ENCODE measurements at places on chromosomes 2 and 18. TPM values are rescaled to one million over a fixed set of nuclear protein-coding genes. Genes with fewer than 3 reads are reported as not detected.

Gene ITPRID2
- total RNA-seq, result 289 TPM

Gene C2orf92
- total RNA-seq, result 1.3 TPM

Gene CCDC85A
- 0.66 TPM for total RNA-seq

Gene ENOSF1
- 39.9 TPM for total RNA-seq

Gene CNDP1
- total RNA-seq, result not detected

Gene LYG2
- total RNA-seq, result not detected

Gene PLGLB1
- total RNA-seq, result 1.5 TPM

Gene C2orf80
- total RNA-seq, result not detected

Gene SPC25
- not detected for total RNA-seq

Gene OLA1
- 127 TPM for total RNA-seq

Gene KLHL14
- not detected for total RNA-seq

Gene APCDD1
- 4.5 TPM for total RNA-seq

Gene XDH
- 1.3 TPM for total RNA-seq

Gene XIRP2
- not detected for total RNA-seq

Gene PDCD1
- total RNA-seq, result not detected

Gene SLC5A7
- total RNA-seq, result not detected

Gene UGT1A3
- not detected for total RNA-seq
